Activated gamma-delta T cell (primary cell): ENCODE measurements at places on chromosomes 13 and 19.

- DNase-seq, result no peak
These were observed 302.7 kb downstream of the FGF9 start for GRCh38 chr13:21973437-21974125.

- DNase-seq, result no peak
These were observed 21.7 kb downstream of the IRS2 start for GRCh38 chr13:109764470-109765291.

GRCh38 chr19:13267889-13268288, 117.7 kb downstream of the IER2 start:
- no peak for DNase-seq

GRCh38 chr19:30649934-30650614, 277.9 kb downstream of the ZNF536 start:
- no peak for DNase-seq

- no peak for DNase-seq
These were observed at the start of gene ZNF729 for GRCh38 chr19:22286151-22286810. ZNF729 (plus strand) TSS chr19:22286441; CDS start chr19:22286526, 85 bp downstream.

GRCh38 chr13:100443998-100444328, 144.6 kb downstream of the GGACT start:
- DNase-seq, result no peak

DNA sequence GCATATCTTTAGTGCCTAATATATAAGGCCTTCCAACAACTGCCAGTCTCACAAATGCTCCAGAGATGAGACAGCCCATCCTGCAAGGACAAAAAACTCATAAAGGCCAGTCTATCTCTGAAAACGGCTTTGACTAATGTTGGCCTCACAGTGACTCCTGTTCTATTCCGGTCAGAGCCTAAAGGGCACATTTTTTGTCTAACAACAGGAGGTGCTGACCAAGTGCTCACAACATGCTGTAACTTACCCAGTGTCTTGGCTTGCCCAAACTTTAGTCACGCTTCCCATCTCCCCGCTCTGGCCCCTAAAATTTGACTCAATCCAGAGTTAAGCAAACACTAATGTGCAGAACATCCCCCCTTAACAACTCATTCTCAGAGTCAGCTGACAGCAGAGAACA, 1411.2 kb upstream of the MIR17HG start:
- DNase-seq, result no peak

GRCh38 chr13:46659413-46660065, 106.6 kb downstream of the LRCH1 start:
- DNase-seq, result no peak

GRCh38 chr13:102945324-102945815, 99.5 kb downstream of the ERCC5 start:
- no peak for DNase-seq

GRCh38 chr19:8038815-8039214, 13.7 kb upstream of the CCL25 start:
- DNase-seq, result no peak

DNA sequence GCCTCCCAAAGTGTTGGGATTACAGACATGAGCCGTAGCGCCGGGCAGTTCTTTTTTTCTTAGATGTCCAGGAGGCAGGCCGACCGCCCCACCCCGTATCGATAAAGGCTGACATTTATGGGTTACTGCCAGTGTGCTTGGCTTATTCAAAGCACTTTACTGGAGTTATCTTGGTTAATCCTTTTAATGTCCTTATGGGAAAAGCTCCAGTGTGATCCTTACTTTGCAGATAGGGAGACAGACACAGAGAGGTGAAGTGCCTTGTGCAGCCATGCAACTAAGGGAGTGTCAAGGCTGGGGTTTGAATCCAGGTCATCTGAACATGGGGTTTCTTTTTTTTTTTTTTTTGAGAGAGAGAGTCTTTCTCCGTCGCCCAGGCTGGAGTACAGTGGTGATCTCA, 19.2 kb downstream of the NCAN start:
- no peak for DNase-seq

GRCh38 chr19:328025-328505, 16.5 kb downstream of the MIER2 start:
- DNase-seq, result no peak

- DNase-seq, result no peak
These were observed 75.9 kb upstream of the RNF113B start for GRCh38 chr13:98252931-98253470.

- no peak for DNase-seq
These were observed 156.2 kb downstream of the SIPA1L3 start for GRCh38 chr19:38062959-38063761.

DNA sequence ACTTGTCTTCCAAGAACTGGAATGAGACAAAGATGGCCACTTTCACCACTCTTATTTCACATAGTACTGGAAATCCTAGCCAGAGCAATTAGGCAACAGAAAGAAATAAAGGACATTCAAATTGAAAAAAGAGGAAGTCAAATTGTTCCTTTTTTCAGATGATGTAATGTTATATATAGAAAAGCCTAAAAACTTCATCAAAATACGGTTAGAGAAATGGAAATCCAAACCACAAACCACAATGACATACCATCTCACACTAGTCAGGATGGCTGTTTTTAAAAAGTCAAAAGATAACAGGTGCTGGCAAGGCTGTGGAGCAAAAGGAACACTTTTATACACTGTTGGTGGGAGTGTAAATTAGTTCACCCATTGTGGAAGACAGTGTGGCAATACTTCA, 113.3 kb upstream of the SPRY2 start:
- DNase-seq, result no peak

GRCh38 chr13:91594061-91594460, 195.6 kb downstream of the GPC5 start:
- no peak for DNase-seq

- DNase-seq, result no peak
These were observed 21.4 kb downstream of the UHRF1 start for GRCh38 chr19:4930664-4931063.

DNA sequence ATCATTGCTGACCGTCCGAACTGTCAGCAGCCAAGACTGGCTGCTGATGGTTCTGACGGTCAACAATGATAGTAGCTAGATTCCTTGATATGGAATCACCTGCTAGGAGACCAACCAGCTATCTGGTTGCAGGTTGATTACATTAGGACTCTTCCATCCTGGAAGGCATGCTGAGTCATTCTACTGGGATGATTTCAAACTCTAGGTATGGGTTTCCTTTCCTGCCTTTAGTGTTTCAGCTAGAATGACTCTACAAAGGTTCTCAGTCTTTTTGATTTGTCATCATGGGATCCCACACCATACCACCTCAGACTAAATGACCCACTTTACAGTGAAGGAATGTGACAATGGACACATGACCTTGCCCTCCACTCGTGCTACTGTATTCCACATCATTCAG, 138.1 kb upstream of the KL start:
- DNase-seq, result no peak
